ENCODE measurements at places on chromosomes 11 and 22.
A peak's percentile ranks its signal among the peaks of the same experiment; 100 is the strongest.

DNA sequence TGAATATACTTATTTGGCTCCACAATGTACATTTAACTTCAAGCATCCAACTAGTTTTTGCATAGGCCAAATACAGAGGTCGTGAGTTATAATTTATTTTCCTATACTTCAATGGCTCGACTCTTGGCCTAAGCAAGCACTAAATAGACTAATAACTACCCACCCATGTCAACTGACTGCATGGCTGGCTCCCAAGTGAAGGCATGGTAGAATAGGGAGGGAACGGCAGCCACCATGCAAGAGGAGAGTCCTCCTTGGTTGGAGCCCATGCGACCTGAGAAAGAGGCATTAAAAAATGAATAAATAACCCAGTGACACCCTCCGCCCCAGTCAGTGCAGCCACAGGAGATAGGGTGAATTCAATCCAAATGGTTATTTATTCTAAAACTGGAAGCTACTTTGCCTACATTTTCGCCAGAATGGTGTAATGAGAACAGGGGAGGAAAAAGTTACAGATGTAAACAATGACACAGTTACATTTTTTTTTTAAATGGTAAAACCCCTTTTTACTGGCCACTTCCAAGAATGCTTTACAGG lies 4.9 kb downstream of the GNG3 start:
- DNase-seq, result no peak

DNA sequence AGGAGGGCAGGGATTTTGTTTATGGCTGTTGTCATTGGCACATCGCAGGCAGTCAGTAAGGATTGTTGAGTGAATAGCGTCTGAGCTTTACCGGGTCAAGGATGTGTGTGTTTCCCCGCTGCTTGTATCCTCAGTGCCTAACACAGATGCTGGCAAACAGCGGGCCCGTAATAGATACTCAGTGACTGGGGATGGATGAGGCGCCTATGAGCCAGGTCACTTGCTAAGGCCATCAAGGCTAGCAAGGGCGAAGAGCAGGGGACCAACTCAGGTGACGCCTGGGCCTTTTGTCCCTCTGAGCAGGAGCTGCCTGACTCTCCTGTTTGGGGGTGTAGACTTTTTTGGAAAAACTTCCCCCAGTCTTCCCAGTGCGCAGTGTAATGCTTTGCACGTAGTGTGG lies 118.1 kb downstream of the HIPK3 start:
- no peak for DNase-seq

GRCh38 chr11:14656536-14657457 lies 13.2 kb downstream of the PDE3B start:
- no peak for DNase-seq

GRCh38 chr22:38348751-38349496 lies 31.7 kb upstream of the CSNK1E start:
- no peak for DNase-seq

DNA sequence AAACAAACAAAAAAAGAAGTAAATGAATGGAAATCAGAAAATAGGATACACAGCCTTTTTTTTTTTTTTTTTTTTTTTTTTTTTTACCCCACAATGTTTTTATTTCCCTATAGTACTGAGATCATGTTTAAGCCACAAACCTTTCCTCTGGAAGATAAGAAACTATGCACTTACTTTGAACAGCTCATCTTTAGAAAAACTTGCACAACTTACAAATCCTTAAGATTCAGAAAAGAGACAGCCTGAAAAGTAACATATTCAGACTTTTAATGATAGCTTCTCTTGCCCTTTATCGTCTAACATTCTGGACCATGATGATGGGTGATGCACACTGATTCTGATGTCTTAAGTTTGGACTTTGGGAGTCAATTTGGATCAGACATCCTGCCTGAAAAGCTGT lies 80.3 kb downstream of the TNRC6B start:
- no peak for DNase-seq

- no peak for DNase-seq
These were observed 30.0 kb upstream of the ARFGAP3 start for GRCh38 chr22:42887120-42887519.

- no peak for DNase-seq
These were observed 4.7 kb downstream of the FADS2 start for GRCh38 chr11:61832754-61833153.

DNA sequence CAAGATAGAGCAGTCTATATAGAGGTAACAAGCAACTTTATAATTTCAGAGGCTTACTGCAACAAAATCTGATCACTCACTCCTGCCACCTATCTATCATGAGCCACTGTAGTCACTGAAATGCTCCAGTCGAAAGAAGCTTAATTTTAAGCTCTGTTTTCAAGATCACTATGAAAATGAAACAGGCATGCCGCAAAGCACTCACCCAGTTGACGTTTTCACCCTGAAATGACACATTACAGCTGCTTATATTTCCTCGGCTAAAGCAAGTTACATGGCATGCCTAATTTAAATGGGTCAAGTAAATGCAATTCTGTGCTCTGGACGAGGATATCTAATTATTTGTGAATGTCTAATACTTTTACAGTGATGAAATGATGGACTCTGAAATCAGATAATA lies 616.3 kb downstream of the FAM181B start:
- no peak for DNase-seq

GRCh38 chr11:36131721-36132397 lies 157.4 kb downstream of the COMMD9 start:
- DNase-seq, result no peak

DNA sequence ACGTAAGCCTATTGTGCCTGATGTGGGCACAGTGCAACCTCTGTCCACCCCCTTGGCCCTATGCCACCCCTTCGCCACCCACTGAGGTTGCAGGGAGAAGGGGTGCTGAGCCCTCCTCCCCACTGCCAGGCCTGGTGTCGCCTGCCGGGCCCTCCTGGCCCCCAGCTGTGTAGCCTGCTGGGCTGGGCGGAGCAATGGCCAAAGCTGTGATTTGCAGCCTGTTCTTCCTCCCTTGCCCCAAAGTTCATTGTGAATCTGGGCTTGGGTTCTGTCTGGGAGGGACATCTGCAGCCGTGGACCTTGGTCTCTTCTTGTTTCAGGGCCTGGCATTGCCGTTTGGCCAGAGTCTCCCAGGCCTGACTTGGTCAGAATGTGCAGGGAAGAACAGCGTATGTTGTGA lies 121.9 kb downstream of the PKNOX2 start:
- DNase-seq, result no peak

DNA sequence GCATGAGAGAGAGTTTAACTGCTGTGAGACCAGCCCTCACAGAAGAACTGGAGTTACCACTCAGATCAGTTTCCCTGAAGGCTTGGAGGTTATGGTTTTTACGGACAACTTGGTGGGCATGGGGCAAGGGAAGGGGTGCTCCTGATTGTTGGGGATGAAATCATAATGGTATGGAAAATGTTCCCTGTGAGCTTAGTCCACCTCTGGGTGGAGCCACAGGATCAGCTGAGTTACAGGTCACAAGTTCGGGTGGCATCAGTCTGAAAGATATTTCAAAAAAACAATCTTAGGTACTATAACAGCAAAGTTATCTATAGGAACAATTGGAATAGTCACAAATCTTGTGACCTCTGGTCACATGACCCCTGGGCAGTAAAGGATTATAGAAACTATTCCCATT lies 162.9 kb downstream of the DLG2 start:
- DNase-seq, result no peak

GRCh38 chr11:113884361-113884836 lies 9.0 kb upstream of the USP28 start:
- DNase-seq, result no peak

- no peak for DNase-seq
These were observed 1.0 kb upstream of the TANGO2 start for GRCh38 chr22:20019661-20020532.

- DNase-seq, result no peak
These were observed 33.9 kb upstream of the TEAD1 start for GRCh38 chr11:12640355-12640754.

DNA sequence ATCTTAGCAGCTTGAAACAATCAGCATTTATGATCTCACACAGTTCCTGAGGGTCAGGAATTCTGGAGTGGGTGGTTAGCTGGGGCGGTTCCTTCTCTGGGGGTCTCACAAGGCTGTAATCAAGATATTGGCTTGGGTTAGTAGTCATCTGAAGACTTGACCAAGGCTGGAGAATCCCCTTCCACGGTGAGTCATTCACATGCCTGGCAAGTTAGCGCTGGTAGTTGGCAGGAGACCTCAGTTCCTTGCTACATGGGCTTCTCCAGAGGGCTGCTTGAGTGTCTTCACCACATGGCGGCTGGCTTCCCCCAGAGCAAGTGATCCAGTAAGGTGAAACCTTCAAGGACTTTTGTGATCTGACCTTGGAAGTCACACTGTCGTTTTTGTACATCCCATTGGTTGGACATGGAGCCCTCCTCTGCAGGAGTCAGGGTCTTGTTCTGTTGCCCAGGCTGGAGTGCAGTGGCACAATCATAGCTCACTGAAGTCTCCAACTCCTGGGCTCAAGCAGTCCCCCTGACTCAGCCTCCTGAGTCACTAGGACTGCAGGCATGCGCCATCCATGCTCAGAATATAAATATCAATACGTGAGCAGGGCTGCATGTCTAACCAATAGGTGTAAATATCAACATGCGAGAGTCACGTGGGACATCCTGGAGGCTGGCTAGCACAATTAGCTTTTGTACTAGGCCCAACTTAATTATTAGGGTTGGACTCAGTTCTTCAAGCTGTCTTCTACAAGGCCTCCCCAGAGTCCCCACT lies 7.2 kb upstream of the NIPSNAP1 start:
- DNase-seq, result no peak

- no peak for DNase-seq
These were observed 120.9 kb downstream of the GALNT18 start for GRCh38 chr11:11500744-11501487.

- DNase-seq, result peak; percentile 87
These were observed 4.8 kb downstream of the SDF2L1 start for GRCh38 chr22:21646608-21647590.

GRCh38 chr11:73991471-73992006 lies 8.9 kb upstream of the UCP2 start:
- peak; percentile 48 for DNase-seq

- no peak for DNase-seq
These were observed 31.5 kb downstream of the NADSYN1 start for GRCh38 chr11:71484248-71485062.

GRCh38 chr11:75490221-75491181 lies 35.2 kb downstream of the GDPD5 start:
- no peak for DNase-seq

DNA sequence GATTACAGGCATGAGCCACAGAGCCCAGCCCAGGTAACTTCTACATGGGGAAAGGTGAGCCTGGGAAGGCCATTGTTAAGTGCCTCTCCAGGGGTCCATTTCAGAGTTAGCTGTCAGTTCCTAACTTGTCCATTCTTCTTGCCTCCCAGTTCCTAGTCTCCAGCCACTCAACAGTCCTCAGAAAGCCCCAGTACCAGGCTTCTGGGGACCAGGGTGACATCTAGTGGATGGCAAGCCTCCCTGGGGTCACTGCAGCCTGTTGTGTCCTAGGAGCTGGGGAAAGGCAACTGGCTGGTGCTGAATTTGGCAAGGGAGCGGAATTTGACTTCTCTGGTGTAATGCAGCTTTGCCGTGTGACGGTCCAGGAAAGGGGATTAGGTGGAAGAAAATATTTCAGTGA lies 2.1 kb downstream of the LGALS12 start:
- DNase-seq, result no peak

- no peak for DNase-seq
These were observed 13.5 kb upstream of the OAF start for GRCh38 chr11:120197251-120197891.

- no peak for DNase-seq
These were observed 1.2 kb downstream of the BET1L start for GRCh38 chr11:206002-206384.

DNA sequence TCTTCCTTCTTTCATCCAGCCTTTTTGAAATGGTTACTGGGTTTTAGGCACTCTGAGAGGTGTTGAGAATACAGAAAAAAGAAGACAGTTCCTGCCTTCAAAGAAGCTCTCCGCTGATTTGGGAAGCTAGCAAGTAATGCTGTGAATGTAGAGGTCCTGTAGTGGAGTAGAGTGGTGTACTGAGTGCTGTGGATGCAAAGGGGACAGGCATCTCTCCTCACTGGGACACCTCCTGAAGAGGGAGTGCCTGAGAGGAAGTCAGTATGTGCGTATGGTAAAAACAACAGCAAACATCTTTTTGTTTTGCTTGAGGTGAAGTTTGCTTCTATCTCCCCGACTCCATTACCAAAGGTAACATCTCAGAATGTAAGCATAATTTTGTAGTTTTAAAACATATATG lies 77.5 kb downstream of the EXT2 start:
- DNase-seq, result no peak

GRCh38 chr11:13717331-13717730 lies 48.9 kb downstream of the FAR1 start:
- no peak for DNase-seq

GRCh38 chr11:128580612-128581011 lies 6.7 kb downstream of the ETS1 start:
- no peak for DNase-seq

GRCh38 chr11:44862558-44863101 lies 88.1 kb downstream of the TP53I11 start:
- no peak for DNase-seq

DNA sequence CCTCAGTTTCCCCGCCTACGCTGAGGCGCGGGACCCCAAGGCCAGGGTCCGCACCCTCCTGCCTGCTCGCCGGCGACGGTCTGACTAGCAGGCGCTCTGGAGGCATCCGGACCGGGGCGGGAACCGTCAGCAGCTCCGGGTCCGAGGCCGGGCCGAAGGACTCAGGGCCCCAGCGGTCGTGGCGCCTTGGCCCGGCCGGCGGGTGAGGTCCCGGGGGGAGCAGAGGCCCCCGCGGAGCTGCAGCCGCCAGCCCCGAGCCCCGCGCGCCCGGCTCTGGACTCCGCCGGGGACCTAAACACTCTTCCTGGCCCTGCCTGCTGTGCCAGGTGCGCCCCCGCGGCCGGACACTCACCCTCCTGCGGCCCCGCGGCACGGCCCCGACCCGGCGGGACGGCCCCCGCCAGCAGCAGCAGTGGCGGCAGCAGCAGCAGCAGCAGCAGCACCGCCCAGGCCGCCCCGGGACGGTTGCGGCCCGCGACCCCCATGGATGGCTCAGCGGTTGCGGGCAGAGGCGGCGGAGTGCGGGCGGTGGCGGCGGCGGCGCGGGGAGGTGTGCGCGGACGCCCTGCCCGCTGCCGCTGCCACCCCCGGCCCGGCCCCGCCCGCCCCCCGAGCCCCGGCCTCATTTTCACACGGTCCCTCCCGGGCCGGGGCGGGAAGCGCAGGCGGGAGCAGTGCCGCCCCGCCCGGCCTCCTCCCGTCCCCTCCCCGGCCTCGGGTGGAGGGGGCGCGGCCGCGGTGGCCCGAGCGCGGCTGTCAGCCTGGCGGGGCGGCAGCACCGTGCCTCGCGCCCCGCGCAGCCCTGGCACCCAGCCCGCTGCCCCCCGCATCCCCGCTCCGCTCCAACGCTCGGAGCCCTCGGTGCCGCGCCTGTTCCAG lies at the start of gene SCUBE2:
Gene SCUBE2, minus strand, starts transcription at position 556 of the 879 bp plus-strand sequence. Its CDS starts 71 bp downstream, at position 485.
- no peak for DNase-seq

GRCh38 chr11:73184953-73185671 lies 33.0 kb upstream of the P2RY2 start:
- peak; percentile 37 for DNase-seq

Measured in CD4-positive, alpha-beta T cell treated with Interleukin-12 subunit alpha and Interleukin-12 subunit beta, for 1 hour (primary cell).